Lower lobe of right lung (tissue), 2 donors: ENCODE measurements at places on chromosomes 13 and 19.

GRCh38 chr13:86974251-86974994, 696.7 kb upstream of the SLITRK5 start:
- DNase-seq: no peak

GRCh38 chr13:23159760-23160637, 20.8 kb upstream of the SGCG start:
- DNase-seq: no peak

- no peak for DNase-seq
Measured at GRCh38 chr13:38341149-38341692, 8.4 kb upstream of the UFM1 start.

DNA sequence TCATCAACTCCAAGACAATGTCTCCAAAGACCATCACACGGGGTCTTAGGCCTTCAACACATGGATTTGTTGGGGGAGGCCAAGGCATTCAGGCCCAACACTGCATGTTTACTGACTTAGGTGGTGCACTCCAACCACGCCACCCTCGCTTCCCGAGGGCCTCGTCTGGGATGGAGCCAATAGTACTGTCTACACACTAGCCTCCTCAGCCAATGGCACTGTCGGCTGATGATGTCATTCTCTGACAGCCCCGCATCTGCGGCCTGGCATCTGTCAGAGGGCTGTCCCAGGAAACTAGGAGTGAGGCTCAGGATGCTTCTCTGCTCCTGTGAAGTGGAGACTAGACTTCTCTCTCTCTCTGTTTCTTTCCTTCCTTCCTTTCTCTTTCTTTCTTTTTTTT, 96.6 kb downstream of the TEX26 start:
- DNase-seq: no peak

- DNase-seq: no peak
Measured at GRCh38 chr13:49638030-49638743, 9.9 kb downstream of the ARL11 start.

DNA sequence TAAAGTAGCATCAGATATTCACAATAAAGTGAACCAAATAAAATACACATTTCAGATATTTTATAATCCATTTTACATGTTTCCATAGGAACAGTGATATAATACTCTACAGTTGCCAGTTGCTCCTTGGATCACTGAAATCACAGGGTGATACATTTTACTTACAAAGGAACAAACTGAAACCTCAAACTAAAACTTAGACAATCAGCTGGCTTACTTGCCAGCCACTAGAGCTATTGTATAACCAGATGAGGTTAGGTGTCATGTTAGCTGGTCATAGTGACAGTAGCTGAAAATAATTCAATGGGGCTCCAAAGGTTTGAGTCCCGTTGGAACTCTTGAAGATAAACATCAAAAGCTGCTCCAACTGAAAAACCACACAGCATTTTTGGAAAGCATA, 274.6 kb downstream of the ITGBL1 start:
- DNase-seq: no peak

DNA sequence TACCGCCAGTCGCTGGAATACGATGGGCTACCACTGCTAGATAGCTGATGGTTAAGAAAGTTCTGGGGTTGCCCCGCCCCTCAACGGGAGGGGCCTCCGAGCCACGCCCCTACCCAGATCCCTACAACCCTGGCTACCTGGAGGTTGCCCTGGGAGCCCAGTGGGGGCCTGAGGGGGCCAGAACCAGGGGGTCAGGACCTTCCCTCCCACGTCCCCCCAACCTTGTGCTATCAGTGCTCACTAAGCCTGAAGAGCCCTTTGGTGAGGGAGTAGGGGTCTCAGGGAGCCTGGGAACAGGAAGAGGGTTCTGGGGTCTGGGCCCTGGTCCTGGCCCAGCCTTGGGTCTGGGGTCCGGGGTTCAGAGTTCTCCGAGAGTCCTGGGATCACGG, 8.9 kb downstream of the OCEL1 start:
- DNase-seq: peak; percentile 71

- no peak for DNase-seq
Measured at GRCh38 chr13:23918208-23918607, 20.9 kb upstream of the C1QTNF9B start.

DNA sequence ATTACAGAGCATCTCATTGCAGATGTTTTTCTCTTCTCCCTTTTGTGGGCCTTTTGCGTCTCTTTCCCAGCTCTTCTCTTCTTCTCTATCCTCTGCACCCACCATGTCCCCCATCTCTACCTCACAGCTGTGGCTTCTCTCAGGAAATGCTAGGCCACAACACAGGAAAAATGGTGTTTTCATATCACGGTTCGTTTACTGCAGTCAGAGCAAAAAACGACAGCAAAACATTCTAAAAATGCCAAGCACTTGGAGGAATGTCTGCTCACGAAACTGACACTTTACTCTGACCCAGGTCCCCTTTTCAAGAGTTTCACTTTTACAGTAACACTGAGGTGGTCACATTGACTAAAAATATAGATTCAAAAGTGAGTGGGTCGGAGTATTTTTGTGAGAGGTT, 152.2 kb downstream of the DCT start:
- DNase-seq: no peak

DNA sequence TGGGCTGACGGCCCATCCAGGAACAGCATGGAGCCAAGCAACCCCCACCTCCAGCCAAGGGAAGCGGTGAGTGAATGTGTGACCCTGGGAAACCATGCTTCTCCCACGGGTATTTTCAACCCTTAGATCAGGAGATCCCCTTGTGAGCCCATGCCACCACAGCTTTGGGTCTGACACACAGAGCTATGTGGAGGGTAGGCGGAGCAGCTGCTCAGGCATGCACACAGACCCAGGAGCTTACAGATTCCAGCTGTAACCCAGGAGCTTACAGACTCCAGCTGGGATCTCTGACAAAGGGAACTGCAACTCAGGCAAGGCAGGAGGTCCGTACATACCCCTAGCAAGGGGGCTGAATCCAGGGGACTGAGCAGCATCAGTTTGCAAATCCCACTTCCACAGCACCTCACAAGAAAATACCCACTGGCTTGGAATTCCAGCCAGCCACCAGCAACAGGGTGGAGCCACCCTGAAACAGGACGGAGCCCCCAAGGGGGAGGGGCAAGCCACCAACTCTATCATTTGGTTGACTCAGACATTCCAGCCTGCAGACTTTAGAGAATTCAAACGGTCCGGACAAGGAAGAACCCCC, 40.8 kb upstream of the RFXAP start:
- DNase-seq: no peak

DNA sequence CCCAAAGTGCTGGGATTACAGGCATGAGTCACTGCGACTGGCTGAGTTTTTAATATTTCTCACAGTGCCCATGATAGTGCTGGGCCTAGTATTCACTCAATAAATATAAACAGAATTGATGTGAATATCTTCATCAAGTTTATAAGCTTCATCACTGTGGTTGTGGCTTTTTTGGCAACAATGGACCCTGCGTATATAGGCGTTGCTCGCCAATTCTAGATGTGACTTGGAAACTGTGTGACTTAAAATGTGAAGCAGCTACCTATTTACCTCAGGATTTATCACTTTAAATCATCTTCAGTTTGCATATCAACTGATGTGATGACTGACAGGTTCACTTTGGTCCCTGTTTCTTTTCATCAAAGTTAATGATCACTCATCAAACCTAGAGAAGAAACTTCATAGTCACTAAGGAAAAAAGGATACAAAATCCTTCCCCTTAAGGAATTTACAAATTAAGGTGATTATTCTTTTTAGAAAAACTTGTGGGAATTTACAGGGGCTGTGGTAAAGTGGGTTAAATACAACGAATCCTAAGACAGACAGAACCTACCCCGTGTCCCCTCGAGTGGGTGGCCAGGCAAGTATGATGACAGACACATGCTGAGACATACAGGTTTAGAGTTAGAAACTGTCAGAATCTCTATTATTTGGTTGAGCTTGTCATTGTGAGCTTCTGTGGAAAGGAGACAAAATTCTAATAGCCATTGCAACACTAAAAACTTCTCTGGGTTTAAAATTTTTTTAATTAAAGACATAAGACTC, 101.3 kb downstream of the AKAP11 start:
- DNase-seq: no peak

DNA sequence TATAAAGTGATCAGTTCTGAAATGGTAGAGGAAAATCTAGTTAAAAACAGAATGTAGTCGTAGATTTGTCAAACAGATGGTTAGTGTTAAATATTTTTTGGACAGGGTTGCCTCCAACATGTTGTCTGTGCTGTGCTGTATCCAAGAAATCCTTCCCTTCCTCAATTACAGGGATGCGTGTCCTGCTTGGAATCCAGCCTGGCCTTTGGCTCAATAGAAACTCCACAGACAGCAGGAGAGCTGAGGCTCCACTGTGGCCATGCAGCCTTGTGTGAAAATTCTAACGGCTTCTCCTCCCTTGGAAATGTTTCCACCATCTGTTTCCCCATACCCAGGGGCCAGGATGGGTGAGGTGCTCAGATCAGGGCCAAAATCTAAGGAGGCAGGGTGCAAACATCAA, 67.7 kb upstream of the USP29 start:
- DNase-seq: no peak

GRCh38 chr13:104837756-104838155, 1697.7 kb downstream of the EFNB2 start:
- DNase-seq: no peak

- no peak for DNase-seq
Measured at GRCh38 chr19:46976845-46977320, 42.8 kb upstream of the NPAS1 start.

- DNase-seq: no peak
Measured at GRCh38 chr19:41615207-41615606, 11.7 kb downstream of the CEACAM4 start.

GRCh38 chr13:66809485-66809884, 420.7 kb downstream of the PCDH9 start:
- no peak for DNase-seq

GRCh38 chr13:94143624-94144350, 335.7 kb downstream of the DCT start:
- no peak for DNase-seq

GRCh38 chr13:59664586-59664985, 499.1 kb downstream of the DIAPH3 start:
- DNase-seq: no peak

GRCh38 chr13:110676595-110677587, 29.0 kb downstream of the CARS2 start:
- DNase-seq: no peak

- no peak for DNase-seq
Measured at GRCh38 chr13:27077451-27077850, 94.2 kb downstream of the USP12 start.

GRCh38 chr19:58037927-58038687, 4.3 kb downstream of the ZSCAN1 start:
- no peak for DNase-seq

- no peak for DNase-seq
Measured at GRCh38 chr19:30105727-30106126, 163.7 kb downstream of the URI1 start.

- no peak for DNase-seq
Measured at GRCh38 chr13:29710511-29710910, 115.0 kb upstream of the SLC7A1 start.

GRCh38 chr19:15253513-15253912, 21.3 kb upstream of the EPHX3 start:
- DNase-seq: no peak

DNA sequence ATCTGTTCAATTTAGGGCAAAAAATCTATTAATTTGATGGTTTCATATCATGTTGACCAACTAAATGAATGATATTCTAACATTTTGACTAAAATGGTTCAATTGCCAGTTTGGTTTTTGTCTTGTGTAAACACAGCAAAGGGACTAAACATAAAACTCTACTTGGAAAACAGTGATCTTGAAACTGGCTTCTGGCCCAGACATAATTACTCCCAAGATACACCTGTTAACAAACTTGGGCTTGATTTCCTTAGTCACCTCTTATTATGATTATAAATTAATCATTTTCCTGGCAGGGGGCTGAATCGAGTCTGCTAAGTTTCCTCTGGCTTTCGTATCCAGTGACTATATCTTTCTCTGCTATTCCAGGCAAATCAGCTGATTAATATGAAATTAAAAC, 78.0 kb upstream of the OXGR1 start:
- no peak for DNase-seq

DNA sequence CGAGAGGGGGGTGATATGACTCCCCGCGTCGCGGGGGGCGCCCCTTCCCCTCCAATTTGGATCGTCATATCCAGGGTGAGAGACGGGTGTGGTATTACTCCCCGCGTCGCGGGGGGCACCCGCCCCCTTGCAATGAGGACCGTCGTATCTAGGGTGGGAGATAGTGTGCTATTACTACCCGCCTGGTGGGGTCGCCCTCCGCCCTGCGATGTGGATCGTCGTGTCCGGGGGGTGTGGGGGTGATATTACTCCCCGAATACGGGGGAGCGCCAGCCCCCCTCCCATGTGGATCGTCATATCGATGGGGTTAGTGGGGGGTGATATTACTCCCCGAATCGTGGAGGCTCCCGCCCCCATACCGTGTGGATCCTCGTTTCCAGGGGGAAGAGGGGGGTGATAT, 29.2 kb upstream of the RGCC start:
- peak; percentile 46 for DNase-seq
